ENCODE measurements at places on chromosomes 4 and X. TPM values are rescaled to one million over a fixed set of nuclear protein-coding genes. Genes with fewer than 3 reads are reported as not detected.

The RBM46 gene
- total RNA-seq, result not detected

- H3K27ac ChIP-seq, result no peak overlapping the region
- no peaks in the 10 kb centered on the region for H3K36me3 ChIP-seq
- no peak overlapping the region for H3K4me3 ChIP-seq
- H3K27me3 ChIP-seq, result no peaks in the 10 kb centered on the region
- no peaks in the 10 kb centered on the region for H3K4me1 ChIP-seq
These were observed 88.4 kb upstream of the STIM2 start for GRCh38 chr4:26772096-26772873.

DNA sequence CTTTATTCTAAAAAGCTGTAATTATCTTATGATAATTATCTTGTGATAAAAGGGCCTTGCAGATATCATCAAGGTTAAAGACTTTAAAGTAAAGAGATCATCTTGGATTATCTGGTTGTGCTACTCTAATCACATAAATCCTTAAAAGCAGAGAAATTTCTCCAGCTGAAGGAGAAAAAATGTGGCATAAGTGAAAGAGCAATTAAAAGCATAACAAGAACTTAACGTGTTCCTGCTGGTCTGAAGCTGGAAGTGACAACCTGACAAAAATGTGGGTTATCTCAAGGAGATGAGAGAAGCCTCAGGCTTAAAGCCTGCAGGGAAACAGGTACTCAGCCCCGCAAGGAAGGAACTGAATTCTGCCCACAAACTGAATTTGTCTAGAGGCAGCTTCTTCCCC is 449.1 kb upstream of the NDST4 start:
- H3K27me3 ChIP-seq, result no peaks in the 10 kb centered on the region
- H3K4me1 ChIP-seq, result no peaks in the 10 kb centered on the region
- DNase-seq, result no peak
- H3K36me3 ChIP-seq, result no peaks in the 10 kb centered on the region
- no peak overlapping the region for H3K4me3 ChIP-seq
- no peak overlapping the region for H3K27ac ChIP-seq

- DNase-seq, result no peak
- no peaks in the 10 kb centered on the region for H3K4me1 ChIP-seq
- no peak overlapping the region for H3K4me3 ChIP-seq
- H3K27me3 ChIP-seq, result no peaks in the 10 kb centered on the region
- no peak overlapping the region for H3K27ac ChIP-seq
These were observed 31.8 kb upstream of the SRD5A3 start for GRCh38 chr4:55314141-55314820.

GRCh38 chr4:81549984-81550383 is 78.3 kb upstream of the RASGEF1B start:
- no peak overlapping the region for H3K27ac ChIP-seq
- H3K4me1 ChIP-seq, result no peaks in the 10 kb centered on the region
- no peak overlapping the region for H3K4me3 ChIP-seq
- DNase-seq, result no peak
- no peaks in the 10 kb centered on the region for H3K27me3 ChIP-seq

The EVC gene
- total RNA-seq, result 17.2 TPM

- no peaks in the 10 kb centered on the region for H3K27me3 ChIP-seq
- no peak for DNase-seq
- no peak overlapping the region for H3K27ac ChIP-seq
- no peaks in the 10 kb centered on the region for H3K4me1 ChIP-seq
These were observed 124.5 kb upstream of the PPP1R2C start for GRCh38 chrX:42902513-42902912.

The OPN1MW2 gene
- total RNA-seq, result not detected

The HTR2C gene
- not detected for total RNA-seq

- no peaks in the 10 kb centered on the region for H3K4me1 ChIP-seq
- no peaks in the 10 kb centered on the region for H3K36me3 ChIP-seq
- DNase-seq, result no peak
- no peak overlapping the region for H3K4me3 ChIP-seq
- H3K27ac ChIP-seq, result no peak overlapping the region
- H3K27me3 ChIP-seq, result no peaks in the 10 kb centered on the region
These were observed 162.7 kb upstream of the GALNTL6 start for GRCh38 chr4:171650543-171650942.

Measured in pancreas (tissue), 10 donors.